NCI-H187 treated with DMSO at 0.1 percent for 48 hours (cell line): ENCODE measurements at places on chromosomes 1 and 21.

- DNase-seq, result no peak
Measured at GRCh38 chr1:41397753-41398330, 36.6 kb downstream of the FOXO6 start.

- no peak for DNase-seq
Measured at GRCh38 chr1:188689542-188689941, 1788.1 kb downstream of the BRINP3 start.

DNA sequence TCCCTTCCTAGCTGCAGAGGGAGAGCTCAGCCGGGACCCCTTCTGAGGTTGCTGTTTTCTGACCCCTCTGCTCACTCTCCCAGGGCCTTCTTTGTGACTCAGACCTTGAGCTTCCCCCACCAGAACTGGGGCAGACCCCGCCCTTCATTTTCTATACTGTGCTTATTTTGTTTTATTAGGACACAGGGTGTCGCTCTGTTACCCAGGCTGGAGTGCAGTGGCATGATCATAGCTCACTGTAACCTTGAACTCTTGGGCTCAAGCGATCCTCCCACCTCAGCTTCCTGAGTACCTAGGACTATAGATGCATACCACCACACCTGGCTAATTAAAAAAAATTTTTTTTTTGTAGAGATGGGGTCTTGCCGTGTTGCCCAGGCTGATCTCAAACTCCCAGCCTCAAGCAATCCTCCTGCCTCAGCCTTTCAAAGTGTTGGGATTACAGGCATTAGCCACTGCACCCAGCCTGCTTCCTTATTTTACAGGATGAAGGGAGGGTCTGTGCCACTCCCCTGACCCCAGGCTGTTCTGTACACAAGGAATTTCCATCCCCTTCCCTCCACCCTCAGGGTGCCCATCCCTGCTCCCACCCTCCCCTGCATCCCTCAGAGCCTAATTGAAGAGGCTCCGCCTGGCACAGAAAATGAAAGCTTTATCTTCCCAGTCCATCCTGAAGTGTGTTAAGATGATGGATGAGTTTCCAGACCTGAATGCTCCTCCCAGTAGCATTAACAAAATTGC, 195.2 kb upstream of the POU3F1 start:
- DNase-seq, result no peak

- DNase-seq, result no peak
Measured at GRCh38 chr21:37503848-37504467, 137.4 kb downstream of the DYRK1A start.

DNA sequence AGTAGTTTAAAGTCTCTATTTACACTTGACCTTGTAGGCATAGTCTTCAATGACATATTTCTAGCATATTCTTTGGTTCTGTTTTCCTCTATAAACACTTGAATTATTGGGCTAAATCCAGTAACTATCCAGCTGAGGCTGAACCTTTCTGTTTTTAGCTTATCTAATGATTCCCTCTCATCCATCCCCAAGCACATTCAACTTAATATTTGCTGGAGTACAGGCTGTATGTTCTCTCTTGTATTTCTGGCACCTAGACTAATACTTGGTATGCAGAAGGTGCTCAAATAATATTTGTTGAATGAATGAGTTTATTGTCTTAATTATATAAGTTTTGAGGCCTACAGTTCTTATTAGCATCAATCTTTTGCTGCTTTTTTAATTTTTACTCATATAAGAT, 88.7 kb downstream of the RABGAP1L start:
- DNase-seq, result no peak

DNA sequence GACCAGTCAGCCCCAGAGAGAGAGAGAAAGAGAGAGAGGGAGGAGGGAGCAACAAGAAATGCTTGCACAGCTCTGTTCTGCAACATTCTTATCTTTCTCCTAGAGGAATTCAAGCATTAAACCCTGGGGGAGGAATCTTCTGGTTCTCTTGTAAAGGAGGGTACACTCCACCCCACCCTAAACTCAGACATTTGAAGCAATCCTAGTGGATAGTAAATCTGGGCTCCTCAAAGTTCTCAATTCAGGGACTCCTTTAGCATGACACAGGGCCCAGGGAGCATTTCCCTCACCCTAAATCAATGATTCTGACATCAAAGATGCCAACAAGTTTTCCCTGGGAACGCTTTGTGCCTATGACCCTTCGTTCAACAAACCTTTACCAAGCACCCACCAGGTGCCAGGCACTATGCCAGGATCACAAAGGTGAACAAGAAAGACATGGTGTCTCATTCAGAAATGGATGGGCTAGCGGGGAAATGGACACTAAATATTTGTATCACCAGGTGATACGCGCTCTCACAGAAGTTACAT, 11.9 kb upstream of the CAPN2 start:
- DNase-seq, result no peak

DNA sequence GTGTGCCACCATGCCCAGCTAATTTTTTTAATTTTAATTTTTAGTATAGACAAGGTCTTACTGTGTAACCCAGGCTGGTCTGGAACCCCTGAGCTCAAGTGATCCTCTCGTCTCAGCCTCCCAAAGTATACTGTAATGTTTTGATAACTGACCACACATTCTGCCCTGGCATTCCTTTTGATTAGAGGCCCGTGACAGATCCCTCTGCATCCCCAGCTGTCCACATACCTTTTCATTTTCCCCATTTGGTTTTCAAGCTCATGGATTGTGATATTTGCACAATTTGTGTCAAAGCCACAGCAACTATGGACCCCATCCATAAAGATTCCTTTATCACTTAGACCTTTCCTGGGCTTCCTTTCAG, 116.8 kb upstream of the ATP1A1 start:
- no peak for DNase-seq

GRCh38 chr1:227541796-227542152, 21.6 kb upstream of the ZNF678 start:
- DNase-seq, result no peak

DNA sequence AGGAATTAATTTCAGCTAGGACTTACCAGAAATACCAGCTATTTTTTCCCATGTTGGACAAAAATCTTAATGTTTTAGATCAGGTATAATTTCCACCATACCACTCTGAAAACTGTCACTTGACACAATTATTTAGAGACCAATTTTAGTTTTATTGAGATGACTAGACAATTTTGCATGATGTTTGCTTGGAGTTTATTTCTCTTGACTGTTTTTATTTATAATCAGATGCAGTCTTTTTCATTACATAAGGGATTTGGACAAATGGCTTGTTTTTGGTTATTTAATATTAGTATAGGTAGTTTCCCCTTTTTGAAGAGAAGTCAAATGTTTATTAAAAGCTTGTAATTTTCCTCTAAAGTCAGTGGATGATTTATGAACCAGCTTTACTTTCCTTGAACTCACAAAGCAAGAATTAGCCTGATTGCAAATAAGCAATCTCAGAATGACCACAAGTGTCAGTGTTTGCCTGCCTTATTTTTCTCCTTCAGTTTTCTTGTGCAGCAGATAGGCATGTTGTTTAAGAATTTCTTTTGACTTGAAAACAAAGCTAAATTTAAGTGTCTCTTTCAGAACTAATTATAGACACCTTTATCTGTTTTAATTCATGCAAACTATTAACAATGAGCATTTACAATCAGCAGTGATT, 3.8 kb upstream of the B3GALT2 start:
- DNase-seq, result no peak

DNA sequence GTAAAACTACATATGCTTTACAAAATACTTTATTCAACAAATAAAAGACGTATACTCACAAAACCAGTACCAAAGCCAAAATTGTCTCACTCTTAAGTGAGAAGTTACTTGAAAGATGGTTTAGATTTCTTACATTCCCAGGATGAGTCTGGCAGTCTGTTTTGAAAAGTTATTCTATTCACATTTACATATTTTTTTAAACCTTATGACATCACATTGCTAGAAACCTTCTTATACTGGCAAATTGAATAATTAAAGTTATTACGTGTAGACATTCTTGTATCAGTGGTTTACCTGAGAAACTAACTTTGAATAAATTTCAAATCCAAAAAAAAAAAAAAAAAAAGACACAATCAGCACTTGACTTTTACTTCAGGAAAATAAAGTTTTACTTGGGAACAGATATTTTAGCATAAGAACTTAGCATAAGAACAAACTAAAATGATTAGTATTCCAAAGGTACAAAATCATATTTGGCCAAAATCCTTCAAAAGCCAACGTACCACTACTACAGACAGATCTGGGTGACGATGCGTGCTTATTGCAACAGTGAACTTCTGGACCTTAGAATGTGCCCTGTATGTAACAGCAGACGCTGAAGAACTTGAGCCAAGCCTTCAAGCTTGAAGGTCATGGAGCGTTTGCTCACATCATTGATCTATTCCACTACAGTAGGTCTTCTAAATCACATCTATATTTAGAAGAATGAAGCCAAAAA, 2.5 kb downstream of the CDC42BPA start:
- DNase-seq, result no peak

DNA sequence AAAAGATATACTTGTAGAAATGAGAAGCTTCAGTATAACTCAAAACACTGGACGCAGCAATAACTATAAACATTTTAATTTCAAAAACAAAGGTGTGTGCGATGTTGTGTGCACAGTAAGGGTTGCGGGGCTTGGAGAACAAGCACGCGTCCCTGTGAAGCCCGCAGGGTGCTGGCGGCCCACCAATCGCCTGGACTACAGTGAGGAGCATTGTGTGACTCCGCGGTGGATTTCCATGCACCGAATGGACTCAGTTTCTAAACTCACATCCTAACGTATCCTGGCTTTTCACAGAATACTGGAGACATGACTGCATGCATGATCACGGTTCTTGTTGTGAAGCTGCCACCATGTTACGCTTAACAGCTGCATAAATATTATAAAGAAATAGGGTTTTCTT, 33.0 kb downstream of the NTPCR start:
- DNase-seq, result no peak

- DNase-seq, result no peak
Measured at GRCh38 chr1:154502066-154502743, at the start of the genes SHE and TDRD10. TSS of gene SHE (minus strand) at chr1:154502412. CDS start at chr1:154502026, 386 bp downstream. TSS of gene TDRD10 (plus strand) at chr1:154502219. CDS start at chr1:154506904, 4,685 bp downstream.

GRCh38 chr1:207398986-207399385, 55.1 kb upstream of the CR2 start:
- DNase-seq, result no peak

GRCh38 chr1:111624382-111624781, 4.8 kb downstream of the RAP1A start:
- DNase-seq, result no peak

DNA sequence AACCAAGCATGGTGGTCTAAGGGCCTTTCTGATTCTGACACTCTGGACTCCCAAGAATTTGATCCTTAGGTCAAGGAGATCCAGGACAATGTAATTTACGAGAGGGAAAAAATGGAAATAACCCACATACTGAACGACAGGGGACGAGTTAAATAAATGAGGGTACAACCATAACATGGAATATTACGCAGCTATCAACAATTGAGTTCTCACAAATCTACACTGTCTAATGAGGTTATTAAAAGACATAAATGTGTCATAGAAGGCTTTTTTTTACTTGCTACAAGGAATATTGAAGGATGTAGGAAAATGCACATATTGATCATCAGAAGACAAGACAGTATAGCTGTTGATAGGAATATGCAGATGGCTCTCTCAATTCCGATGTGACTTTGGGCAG, 23.8 kb downstream of the SDC3 start:
- no peak for DNase-seq

DNA sequence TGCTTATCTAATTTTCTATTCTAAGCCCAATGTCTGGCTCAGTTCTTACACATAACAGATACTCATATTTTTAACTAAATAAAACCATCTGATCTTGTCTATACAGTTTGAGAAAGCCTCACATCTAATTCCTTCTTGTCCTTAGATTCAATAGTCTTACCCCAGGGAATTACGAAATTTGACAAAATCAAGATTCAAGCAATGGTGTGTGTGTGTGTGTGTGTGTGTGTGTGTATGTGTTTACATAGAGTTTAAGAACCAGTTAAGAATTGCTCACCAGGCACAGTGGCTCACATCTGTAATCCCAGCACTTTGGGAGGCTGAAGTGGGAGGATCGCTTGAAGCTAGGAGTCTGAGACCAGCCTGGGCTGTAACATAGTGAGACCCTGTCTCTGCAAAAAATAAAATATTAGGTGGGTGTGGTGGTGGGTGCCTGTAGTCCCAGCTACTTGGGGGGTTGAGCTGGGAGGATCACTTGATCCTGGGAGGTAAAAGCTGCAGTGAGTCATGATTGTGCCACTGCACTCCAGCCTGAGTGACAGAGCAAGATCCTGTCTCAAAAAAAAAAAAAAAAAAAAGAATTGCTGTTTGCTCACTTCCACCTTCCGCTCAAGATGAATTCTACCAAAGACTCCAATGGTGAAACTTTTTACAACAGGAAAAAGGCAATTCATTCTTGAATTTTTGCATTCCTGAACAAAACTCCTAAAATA, 6.2 kb downstream of the WDR64 start:
- no peak for DNase-seq

- no peak for DNase-seq
Measured at GRCh38 chr1:14855268-14855667, 256.8 kb downstream of the KAZN start.

DNA sequence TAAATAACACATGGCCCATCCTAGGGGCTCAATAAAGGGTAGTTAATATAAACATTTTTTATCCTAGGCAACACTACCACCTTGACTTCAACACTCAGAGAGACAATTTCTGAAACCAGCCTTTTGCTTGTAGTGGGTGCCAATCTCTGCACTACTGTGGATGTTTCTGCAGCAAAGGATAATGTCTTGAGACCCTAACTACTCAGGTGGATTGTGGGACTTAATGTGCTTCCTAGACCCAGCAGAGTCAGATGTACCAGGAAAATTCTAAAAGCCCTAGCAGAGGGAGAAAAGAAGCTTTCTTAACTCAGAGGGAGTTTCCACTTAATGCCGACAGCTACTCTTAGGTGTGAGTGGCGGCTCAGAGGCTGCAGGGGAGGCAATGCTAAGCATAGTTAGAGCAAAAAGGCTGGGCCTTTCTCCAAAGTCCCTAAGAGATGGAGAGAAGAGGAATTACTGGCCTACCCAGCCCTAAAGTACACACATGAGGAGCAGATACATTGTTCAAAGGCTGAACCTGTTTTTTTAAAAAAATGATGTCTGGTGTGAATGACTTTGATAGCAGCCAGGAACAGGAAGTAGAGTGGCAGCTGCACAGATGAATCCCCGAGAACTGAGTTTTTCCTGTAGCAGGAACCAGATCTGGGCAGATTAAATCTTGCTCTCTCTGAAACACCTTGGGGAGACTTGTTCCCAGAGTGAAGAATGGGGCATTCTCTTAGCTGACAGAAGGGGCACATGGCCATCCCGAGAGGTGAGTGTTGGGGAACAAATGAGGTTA, 33.5 kb upstream of the ABCD3 start:
- no peak for DNase-seq

- peak; percentile 71 for DNase-seq
Measured at GRCh38 chr1:24694380-24694843, 50.8 kb upstream of the CLIC4 start.

DNA sequence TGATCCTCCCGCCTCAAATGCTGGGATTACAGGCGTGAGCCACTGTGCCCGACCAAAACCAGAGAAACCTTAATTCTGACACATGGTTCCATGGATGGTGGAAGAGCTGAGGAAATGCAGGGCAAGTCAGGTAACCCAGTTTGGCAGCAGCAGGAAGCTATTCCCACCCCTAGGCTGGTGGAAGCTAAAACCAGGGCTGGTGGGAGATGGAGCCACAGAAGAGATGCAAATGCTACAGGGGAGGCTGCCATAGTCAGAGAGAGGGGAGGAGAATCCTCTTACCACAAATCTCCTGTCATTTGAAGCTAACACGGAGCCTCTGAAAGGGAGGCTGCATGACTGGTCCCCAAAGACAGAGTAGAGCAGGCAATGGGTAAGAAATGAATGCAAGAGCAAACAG, 4.1 kb upstream of the CDC42BPA start:
- no peak for DNase-seq

GRCh38 chr1:78683079-78683478, 33.4 kb downstream of the IFI44 start:
- DNase-seq, result no peak
